ENCODE measurements at places on chromosomes 6 and 20.
A peak's percentile ranks its signal among the peaks of the same experiment; 100 is the strongest.

- DNase-seq, result no peak
Measured at GRCh38 chr6:36727505-36728021, 29.9 kb downstream of the RAB44 start.

DNA sequence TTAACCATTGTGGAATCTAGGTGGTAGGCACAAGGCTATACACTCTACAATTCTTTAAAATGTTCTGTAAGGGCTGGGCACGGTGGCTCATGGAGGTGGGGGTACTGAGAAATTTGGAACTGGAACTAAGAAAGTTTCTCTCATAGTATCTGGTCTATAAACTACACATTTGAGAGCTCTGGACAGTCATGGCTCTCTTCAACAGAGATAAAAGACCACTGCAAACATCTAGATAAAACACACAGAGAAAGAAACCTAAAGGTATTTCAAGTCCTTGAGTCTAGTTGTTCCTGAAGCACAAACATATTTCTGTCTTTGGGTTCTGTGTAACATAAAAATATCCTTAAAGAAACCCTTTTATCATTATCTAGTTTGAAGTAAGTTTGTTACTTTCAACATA, 35.2 kb downstream of the ILRUN start:
- no peak for DNase-seq

DNA sequence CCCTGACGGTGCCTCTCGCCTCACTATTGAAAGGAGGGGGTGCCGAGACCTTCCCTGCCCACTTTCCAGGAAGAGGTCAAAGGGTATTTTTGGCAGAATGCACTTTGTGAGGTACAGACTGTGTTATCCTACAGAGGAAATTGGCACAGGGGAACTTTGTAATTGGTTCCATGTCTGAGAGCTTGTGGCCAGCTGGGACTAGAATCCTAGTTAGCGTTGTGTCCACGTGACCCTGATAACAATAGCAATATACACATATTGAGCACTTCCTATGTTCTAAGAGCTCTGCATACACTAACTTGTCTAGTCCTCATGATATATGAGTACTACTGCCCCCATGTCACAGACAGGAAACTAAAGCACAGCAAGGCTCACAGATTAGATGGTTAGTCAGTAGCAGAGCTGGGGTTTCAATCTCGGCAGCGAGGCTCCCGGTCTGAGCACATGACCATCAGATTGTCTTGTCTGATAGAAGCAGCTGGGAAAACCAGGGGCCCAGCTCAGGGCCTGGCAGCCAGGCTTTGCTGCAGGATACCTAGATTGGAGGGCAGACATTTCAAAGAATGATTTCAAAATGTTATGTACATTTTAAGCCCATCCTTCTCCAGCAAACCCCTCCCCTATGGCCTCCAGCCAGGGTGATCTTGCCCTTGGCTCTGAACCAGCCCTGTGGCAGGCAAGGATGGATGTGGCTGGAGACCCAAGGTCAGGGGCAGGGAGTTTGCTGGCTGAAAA, 1.4 kb downstream of the MAPK13 start:
- no peak for DNase-seq

- DNase-seq, result no peak
Measured at GRCh38 chr6:99894815-99895214, 99.2 kb downstream of the MCHR2 start.

GRCh38 chr20:47568019-47568418, 66.3 kb downstream of the NCOA3 start:
- no peak for DNase-seq

GRCh38 chr6:136963259-136963658, 41.2 kb downstream of the SLC35D3 start:
- DNase-seq, result no peak

- DNase-seq, result no peak
Measured at GRCh38 chr6:147177286-147177685, 26.9 kb upstream of the STXBP5 start.

DNA sequence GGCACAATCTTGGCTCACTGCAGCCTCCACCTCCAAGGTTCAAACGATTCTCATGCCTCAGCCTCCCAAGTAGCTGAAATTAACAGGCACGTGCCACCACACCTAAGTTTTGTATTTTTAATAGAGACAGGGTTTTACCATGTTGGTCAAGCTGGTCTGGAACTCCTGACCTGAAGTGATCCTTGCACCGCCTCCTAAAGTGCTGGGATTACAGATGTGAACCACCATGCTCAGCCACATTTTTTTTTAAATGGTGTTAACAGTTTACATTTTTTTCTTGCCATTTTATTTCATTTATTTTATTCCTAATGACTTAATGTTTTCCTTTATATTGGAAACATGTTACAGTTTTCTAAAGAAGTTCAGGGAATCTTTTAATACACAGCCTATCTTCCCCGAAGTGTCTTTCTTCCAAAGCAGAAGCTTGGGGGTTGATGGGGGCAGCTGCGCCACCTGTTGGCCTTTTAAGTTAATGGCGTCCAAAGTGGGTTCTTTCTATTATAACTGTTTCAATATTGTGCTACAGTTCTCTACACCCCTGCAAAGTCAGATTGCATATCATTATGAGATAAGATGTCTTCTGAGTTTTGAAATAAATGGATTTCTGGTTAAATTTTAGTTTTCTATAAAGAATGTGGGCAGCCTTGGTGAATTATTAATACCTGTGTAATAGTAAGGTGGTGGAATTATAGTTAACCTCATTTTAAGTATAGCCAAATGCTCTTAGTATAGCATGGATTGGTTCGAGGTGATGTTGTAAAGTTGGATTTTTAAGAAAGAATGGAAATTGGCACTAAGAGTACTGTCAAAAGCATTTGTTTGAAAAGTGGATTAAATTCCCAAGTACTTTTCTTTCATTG, 42.0 kb upstream of the PLCG1 start:
- peak; percentile 27 for DNase-seq

GRCh38 chr6:148324297-148324985, 18.2 kb upstream of the SASH1 start:
- DNase-seq, result no peak

- no peak for DNase-seq
Measured at GRCh38 chr20:58497076-58497641, 18.0 kb downstream of the APCDD1L start.

DNA sequence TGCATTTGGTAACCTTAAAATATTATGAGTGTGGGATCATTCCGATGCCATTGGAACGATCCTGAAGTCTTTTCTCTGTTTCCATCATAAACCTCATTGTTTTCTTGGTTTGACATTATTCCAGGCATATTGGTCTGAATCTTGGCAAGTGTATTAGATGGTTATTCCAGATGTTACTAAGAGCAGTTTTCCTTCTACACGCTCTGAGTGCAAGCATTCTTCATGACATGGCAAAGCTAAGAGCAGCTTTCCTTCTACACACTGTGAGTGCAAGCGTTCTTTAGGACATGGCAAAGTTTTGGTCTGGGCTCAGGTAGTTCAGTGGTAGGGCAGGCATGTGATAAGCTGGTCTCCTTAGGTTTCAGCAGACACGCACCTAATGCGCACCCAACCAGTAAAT, 53.0 kb downstream of the SMOC2 start:
- DNase-seq, result no peak

GRCh38 chr6:28782113-28782673, 141.6 kb downstream of the TRIM27 start:
- DNase-seq, result no peak

GRCh38 chr6:46315589-46315988, 144.8 kb upstream of the ENPP5 start:
- DNase-seq, result no peak

DNA sequence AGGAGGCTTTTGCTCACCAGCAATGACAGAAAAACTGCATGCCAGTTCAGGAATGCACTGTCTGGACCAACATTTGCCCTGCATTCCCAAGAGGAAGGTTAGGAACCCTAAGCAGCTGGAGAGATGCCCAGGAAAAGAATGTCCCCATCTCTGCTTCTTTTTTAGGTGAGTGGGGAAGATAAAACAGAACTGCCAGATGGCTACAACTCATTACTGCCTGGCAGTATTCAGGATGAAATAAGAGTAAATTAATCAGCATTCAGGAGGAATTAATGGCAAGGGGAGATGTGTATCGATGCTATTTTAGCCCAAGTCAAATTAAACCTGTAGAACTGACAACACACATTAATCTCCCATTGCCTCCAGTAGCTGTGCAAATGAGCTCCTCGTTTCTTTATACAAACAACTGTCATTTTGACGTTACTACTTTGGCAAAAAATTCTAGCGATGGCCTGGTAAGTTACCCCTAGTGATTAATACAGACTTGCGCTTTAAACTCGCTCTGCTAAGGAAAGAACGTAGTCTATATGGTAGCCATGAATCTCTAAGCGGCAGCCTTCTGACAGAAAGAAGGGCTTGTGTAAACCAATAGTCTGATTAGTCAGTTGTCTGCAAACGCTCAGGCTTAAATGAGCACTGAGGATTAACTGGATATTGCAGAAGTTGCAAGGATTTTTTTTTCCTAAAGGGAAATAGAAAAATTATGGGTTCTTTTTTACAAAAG, 16.7 kb upstream of the SMLR1 start:
- DNase-seq, result no peak

- no peak for DNase-seq
Measured at GRCh38 chr6:163376187-163376586, 38.3 kb upstream of the QKI start.

DNA sequence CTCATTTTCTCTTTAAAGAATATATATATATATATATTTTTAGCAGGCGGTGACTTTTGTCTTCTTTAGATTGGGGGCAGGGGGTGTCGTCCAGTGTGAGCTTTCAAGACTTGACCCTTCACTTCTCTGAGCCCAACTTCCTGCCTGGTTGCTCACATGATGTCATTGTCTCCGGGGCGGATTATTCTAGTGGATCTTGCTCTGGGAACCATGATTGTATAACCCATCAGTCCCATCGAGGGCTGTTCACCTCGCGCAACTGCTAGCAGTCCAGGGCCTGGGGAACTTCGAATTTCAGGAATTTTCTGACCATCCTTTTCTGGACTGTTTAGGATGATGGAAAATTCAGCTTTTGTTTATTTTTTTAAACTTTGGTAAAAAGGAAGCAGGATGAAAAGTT, 1.0 kb downstream of the IGF2R start:
- no peak for DNase-seq

GRCh38 chr6:7238526-7238899, 74.5 kb downstream of the SSR1 start:
- DNase-seq, result no peak

GRCh38 chr6:168865522-168865921, 388.1 kb downstream of the THBS2 start:
- no peak for DNase-seq

GRCh38 chr20:38125157-38126056, 39.7 kb downstream of the TGM2 start:
- DNase-seq, result no peak

- no peak for DNase-seq
Measured at GRCh38 chr20:37839432-37839827, 63.5 kb upstream of the VSTM2L start.

- DNase-seq, result no peak
Measured at GRCh38 chr20:47174456-47175243, 181.8 kb downstream of the ZMYND8 start.

GRCh38 chr6:105035299-105035698, 78.4 kb downstream of the LIN28B start:
- no peak for DNase-seq

GRCh38 chr20:57785061-57785460, 75.2 kb upstream of the PMEPA1 start:
- no peak for DNase-seq

DNA sequence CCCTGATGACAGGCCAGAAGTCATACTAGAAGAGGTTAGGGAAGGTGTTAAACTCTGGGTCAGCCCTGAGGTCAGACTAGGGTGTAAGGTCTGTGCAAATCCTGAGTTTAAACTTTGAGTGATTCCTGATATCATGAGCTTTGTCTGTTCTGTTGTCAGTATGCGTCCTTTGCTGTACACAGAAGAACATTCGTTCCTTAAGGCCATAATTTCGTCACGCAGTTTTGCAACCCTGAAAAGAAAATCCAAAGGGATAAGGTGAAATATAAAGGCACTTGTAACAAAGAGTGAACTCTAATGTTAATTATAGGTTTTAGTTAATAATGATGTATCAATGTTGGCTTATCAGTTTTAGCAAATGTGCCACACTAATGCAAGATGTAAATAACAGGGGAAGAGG, 2.3 kb downstream of the DST start:
- no peak for DNase-seq

Measured in activated T-helper 9 cell treated with anti-CD3 and anti-CD28 coated beads, Interleukin-2, amount 50 U/mL, for 16 hours (primary cell).